AG20443 (cell line): ENCODE measurements at places on chromosomes 2 and 18.

DNA sequence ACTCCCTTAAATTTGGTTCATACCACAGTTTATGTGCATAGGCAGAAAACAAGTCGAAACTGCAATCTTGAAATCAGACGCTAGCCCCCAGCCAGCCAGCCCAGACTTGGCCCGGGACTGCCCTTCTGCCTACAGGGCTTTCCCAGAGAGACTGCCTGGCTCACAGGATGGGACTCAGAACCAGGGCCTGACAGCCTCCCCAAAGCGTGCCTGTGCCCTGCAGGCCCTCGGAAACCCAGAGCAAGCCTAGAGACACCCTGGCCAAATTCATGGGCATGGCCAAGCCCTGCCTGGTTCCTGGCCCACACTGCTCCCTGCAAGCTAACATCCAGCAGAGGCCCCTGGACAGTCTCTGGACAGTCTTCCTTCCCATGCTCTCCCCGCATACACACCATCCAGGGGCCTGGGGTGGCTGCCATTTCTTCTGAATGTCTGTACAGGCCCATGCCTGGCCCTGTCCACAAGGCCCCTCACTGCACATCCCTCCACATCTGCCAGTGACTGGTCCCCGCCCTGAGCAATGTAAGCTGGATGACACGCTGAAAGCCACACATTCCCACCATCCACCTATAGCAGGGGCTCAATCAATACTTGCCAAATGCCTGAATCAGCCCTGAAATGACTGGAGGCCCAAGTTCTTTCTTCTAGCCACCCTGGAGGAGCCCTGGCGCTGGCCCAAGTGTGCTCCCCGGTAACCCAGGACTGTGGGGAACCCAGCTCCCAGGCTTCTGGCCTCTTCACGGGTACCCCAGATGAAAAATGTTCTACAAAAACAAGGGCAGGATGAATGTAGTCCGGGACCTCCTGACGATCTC lies 73.1 kb downstream of the HDAC4 start:
- DNase-seq: no peak

DNA sequence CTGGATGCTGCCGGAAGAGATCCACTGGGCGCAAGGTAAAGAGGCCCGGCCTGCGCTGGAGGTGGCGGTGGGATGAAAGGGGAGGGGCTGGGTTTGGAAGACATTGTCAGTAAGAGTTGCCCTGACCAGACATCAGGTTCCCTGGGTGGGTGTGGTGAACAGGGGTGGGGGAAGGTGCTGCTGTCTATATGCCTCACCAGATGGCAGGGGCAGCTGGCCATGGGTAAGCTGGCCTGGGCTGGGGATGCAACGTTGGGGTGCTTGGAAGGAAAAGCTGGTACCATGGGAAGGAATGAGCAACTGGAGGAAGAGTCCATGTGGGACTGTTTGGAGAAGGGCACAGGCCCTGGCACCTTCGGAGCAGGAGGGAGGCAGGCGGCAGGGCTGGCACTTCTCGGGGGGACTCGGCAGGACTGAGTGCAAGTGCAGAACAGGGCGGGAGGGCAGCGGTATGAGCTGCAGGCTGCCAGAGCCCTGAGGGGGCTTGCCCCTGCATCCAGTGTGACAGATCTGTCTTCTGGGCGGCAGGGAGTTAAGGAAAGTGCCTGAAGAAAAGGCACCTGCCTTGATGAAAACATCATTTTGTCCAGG lies 146.4 kb downstream of the DYSF start:
- no peak for DNase-seq

DNA sequence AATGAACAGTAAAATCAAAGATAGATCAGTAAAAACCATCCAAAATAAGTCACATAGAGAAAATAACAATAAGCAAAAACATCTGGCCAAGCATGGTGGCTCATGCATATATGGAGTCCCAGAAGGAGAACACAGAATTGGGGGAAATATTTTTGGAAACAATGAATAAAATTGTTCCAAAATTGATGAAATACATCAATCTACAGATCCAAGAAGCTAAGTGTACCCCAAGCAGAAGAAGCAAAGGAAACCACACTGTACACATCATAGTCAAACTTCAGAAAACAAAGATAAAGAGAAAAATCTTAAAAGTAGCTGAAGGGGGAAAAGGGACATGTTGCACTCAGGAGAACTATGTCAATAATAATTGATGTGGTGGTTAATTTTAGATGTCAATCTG lies 80.4 kb upstream of the RMP24 start:
- DNase-seq: no peak

GRCh38 chr2:20637147-20637546 lies 13.8 kb downstream of the HS1BP3 start:
- DNase-seq: no peak

GRCh38 chr2:135563793-135564192 lies 32.5 kb downstream of the R3HDM1 start:
- no peak for DNase-seq

GRCh38 chr2:21007129-21008013 lies 36.5 kb downstream of the APOB start:
- DNase-seq: no peak

- no peak for DNase-seq
Measured at GRCh38 chr2:197929008-197929885, 124.9 kb downstream of the PLCL1 start.

GRCh38 chr2:179340678-179341077 lies 76.0 kb upstream of the SESTD1 start:
- peak; percentile 41 for DNase-seq

- no peak for DNase-seq
Measured at GRCh38 chr2:176158186-176158591, 1.1 kb downstream of the HOXD3 start.

DNA sequence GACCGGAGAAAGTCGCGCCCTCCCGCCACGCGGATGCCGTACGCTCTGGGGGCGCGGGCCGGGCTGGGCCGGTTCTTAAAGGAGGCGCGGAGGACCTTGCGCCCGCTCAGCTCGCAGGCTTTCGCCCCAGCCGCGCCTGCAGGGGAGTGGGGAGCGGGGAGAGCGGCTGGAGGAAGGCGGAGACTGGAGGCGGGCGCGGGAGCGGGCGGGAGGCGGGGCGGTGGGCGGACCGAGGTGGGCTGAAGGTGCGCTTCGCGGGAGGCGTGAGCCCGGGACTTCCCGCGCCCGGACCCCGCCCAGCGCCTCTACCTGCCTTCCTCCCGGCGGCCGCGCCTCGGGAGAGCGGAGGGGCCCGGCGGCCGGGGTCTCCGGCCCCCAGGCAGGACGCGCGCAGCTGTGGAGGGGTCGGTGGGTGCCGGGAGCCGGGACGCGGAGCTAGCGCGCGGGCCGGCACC lies at the start of gene ADRA2B:
Gene ADRA2B (minus strand): TSS at position 148 of the 455 bp plus-strand sequence. CDS start 422 bp downstream, outside the sequence.
- peak; percentile 50 for DNase-seq

DNA sequence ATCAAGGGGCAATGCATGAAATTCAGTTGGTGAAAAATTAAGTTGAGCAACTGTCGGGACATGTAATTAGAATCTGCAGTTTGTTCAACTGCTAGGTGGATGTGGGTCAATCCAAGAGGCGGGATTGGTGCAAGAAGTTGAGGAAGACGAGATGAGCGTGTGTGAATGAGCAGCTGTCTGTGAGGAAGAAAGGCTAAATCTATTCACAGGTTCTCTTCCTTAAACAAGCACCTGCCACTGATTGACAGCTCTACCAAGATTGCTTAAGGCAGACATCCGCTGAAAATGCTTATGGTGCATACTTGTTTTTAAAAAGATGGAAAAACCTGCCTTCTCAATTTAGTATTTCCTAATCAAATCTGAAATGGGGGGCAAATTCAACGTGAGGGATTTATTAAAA lies 323.4 kb upstream of the THUMPD2 start:
- DNase-seq: no peak

DNA sequence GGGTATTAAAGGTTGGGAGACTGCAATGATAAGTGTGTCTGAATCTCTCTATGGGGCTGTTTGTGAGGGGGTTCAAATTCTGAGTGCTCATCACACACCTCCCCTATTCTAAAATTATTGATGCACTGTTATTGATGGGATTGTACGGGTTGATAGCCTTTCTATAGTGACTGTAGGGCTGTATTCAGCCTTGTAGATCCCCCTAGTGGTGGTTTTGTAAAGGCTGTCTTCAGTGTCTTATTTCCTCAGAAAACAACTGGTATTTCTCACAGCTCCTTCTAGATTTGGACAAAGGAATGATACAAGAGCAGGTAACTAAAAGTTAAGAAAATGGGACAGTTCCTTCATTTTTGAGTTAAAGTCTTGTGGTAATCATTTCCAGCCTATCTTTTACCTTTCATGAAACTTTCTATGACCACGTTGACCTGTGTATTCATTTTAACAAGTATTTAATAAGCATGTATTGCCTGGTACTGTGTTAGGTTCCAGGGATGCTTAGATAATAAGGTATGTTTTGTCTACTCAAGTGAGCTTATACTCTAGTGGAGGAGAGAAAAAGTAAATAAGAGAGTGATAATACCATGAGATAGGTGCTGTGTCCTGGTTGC lies 21.2 kb downstream of the SMAD4 start:
- peak; percentile 42 for DNase-seq

DNA sequence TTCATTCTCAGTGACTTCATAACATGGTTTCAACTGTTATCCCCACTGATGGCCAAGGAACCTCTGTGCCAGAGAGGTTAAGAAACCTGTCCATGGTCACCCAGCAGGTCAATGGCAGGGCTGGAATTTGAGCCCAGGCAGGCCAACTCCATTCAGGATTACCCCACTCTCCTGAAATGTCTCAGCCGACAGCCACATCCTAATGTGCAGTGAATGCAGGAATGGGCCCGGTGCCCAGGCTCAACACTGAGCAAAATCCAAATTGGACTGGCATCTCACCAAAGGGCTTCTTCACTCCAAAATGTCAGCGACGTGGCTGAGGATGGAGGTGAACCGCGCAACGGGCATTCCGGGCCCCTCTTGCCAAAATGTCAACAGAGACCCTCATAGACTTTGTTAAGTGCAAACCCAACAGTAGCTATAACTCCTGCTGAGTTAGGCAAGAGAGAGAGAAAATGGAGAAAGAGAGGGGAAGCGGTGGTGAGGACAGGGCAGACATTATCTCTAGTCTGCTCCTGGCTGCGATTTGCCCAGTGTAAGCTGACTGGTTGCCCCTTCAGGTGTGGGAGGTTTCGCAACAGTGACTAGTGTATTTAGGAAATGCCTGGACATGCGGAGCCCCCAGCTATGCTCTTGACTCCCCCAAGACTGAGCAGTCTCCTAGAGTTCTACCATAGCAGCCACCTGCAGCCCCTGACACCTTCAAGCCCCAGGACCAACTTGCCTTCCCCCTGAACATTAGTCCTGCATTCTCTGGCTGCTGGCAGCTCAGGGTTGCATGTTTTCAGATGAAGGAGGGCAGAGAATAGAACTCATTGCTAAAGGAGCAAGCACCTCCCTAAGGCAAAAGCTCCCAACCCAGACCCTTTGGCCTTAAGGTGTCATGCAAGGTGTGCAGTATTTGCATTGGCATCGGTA lies 167.7 kb downstream of the ANAPC1 start:
- DNase-seq: peak; percentile 21

DNA sequence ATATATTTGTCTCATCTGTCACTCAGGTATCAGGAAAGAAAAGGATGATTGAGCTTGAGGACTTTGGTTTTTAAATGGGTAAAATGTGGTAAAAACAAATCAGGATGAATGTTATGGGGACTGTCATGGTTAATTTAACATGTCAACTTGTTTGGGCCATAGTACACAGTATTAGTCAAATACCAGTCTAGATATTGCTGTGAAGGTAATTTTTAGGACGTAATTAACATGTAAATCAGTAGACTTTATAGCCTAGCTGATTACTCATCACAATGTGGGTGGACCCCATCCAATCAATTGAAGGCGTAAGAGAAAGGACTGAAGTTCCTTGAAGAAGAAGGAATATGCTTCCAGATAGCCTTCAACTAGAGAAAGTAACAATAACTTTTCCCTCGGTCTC lies 275.7 kb upstream of the ZNF804A start:
- DNase-seq: no peak
